ENCODE measurements at places on chromosomes 11 and 22.
A peak's percentile ranks its signal among the peaks of the same experiment; 100 is the strongest.

DNA sequence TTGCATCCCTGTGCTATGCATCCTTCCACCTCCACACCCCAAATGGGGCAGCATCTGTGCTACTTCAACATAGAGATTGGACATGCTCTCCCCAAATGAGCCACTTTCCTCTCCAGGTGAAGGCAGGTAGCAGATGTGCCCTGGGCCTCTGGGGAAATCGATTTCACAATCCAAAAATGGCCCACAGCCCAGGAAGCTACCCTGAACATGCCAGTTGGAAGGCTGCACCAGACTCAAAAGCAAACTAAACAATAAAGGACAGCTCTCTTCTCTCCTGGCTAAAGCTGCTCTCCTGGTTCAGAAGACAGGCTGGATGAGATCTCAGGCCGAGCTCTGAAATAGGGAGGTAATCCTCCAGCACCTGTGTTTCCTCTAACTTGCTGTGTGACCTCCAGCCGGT is 19.7 kb downstream of the ISX start:
- no peak for DNase-seq

DNA sequence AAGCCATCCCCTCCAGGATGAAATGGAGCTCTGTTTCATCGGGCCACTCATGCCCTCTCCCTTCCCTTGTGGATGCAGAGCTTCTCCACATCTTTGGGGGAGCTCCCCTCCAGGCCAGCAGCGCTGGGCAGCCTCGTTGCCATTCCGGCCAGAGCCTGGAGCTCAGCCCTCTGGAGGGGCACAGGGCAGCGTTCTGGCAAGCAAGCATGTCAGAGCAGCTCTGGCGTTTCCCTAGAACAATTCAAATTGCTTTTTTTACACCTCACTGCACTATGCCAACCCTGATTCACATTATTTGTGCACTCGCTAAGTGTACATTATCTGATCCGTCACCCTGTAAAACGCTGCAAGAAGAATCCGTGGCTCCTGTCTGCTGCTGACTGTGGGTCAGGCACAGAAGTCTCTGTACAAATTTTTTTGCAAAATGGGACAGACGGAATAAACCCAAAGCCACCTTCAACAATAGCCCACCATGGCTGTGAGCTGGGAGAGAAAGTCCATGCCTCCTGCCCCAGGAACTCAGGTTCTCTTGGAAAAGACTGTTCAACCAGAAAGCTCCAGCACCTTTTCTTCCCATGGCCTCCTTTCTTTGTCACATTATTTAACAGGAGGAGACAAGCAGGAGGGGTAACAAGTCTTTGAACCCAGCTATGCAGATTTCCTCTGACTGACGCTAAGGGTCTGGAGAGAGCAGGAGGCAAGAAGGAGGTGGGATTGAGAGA is 139.5 kb upstream of the CADM1 start:
- DNase-seq = no peak

- DNase-seq = peak; percentile 17
Observed at GRCh38 chr11:84522331-84522730, 1104.8 kb downstream of the DLG2 start.

DNA sequence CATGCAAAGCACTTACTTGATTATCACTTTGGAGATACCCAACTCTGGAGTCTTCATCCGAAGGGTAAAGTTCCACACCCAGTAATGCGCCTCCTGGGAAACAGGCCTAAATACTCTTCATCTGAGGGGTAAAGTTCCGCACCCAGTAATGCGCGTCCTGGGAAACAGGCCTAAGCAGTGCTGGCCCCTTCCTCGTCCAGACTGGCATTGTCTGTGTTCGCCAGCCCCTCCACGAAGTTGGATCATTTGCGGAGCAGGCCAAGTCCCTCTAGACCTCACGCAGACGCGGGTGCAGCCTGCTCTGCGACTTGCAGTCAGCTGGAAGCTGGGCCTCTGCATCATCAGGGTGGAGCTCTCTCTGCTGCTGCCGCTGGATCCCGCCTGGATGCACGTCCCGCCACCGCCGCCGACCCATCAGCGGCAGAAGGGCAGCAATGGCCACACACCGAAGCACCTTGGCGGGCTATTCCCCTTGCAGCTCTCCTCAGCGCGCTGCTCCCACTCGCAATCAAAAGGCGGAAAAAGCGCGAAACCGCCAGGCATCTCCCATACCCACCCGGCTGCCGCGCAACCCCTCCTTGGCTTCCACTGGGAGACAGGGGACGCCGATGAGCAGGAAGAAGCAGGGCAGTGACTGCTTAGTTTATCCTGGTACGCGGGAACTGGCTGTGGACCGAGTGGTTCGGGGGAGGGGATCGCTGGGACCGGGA is 34.1 kb upstream of the GLYATL1 start:
- peak; percentile 55 for DNase-seq

DNA sequence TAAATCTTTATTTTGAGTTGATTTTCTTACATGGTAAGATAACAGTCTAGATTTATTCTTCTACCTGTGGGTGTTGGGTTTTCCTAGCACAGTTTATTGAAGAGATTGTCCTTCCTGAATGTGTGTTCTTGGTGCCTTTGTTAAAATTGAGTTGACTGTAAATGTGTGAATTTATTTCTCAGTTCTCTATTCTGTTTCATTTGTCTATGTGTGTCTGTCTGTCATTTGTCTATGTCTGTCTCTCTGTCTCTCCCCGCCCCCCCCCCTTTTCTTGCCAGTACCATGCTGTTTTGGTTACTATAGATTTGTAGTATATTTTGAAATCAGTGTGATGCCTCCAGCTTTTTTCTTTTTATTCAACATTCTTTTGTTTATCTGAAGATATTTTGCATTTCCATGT is 114.7 kb upstream of the SERPIND1 start:
- DNase-seq = no peak

DNA sequence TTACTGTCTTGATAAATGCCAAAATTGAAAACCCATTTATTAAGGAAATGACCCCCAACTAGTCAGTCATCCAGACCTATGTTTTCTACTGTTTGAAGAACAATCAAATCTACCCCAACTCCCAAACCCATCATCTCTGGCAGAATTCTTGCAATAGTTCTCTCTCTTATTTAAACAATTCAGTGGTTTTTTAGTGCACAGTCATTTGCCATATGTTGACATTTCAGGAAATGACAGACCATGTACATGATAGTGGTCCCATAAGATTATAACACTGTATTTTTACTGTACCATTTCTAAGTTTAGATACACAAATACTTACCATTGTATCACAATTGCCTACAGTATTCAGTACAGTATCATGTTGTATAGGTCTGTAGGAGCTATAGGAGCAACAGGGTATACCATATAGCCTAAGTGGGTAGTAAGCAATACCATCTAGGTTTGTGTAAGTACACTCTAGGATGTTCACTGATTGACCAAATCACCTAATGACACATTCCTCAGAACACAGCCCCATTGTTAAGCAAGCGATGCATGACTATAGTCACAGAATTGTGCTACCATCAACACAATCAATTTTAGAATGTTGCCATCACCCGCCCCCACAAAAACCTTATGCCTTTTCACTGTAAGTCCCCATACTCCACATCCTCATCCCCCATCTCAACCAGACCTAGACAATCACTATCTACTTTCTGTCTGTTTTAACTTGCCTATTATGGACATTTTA is 41.8 kb downstream of the MMP20 start:
- DNase-seq = no peak

- no peak for DNase-seq
Observed at GRCh38 chr22:23222033-23222792, 41.9 kb downstream of the BCR start.

- DNase-seq = peak; percentile 16
Observed at GRCh38 chr11:81725701-81726100, 1008.0 kb downstream of the FAM181B start.

DNA sequence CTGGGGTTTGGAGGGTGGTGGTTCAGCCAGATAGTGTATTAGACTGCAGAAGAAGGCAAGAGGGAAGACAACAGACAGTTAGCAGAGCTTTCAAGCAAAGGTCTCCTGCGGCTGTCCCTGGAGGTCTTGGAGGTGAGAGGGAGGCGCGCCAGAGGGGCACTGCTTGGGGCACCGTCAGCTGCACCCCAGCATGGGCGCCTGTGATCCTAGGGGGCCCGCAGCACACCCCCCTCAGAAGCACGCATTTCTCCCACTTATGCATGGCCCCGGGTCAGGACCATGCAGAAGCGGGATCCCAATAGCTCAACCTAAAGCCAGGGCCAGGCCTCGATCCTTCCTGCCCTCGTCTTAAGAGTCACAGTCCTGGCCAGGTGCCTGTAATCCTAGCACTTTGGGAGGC is 26.5 kb downstream of the FGF4 start:
- no peak for DNase-seq

GRCh38 chr22:23856721-23857605 is 712 bp upstream of the SLC2A11 start:
- DNase-seq = peak; percentile 45

DNA sequence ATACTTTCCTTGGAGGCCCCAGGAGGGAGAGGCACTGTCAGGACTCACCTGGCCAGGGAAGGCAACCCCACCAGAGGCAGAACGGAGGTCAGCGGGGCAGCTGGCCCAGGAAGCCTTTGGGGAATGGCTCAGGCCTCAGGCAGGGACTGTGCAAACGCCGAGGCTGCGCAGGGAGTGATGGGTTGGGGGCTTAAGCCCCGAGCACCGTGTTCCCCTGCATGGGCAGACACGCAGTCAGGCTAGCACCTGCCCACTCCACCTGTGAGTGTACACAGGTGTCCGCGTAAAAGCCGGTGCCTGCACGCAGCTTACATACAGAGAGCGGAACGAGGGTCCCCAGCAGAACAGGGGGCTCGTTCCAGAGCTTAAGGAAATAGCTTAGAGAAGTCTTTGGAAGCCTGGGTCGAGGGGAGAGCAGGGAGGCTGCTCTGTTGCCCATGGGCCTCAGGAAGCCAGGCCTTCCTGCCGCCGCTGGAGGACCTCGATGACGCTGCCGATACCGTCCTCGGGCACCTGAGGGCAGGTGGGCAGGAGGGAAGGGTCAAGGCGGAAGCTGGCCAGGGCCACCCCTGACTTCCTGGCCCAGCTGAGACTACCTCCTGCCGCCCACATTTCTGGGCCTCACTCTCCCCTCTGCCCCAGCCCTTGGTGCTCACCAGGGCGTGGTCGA is 4.0 kb downstream of the CASTOR1 start:
- DNase-seq = no peak

GRCh38 chr11:120017582-120018150 is 120.2 kb downstream of the TRIM29 start:
- no peak for DNase-seq

- DNase-seq = peak; percentile 21
Observed at GRCh38 chr11:32005786-32006416, 85.0 kb upstream of the RCN1 start.

- no peak for DNase-seq
Observed at GRCh38 chr22:45291931-45292290, 7.2 kb downstream of the UPK3A start.

- no peak for DNase-seq
Observed at GRCh38 chr22:48578138-48579042, 1249.3 kb downstream of the BRD1 start.

DNA sequence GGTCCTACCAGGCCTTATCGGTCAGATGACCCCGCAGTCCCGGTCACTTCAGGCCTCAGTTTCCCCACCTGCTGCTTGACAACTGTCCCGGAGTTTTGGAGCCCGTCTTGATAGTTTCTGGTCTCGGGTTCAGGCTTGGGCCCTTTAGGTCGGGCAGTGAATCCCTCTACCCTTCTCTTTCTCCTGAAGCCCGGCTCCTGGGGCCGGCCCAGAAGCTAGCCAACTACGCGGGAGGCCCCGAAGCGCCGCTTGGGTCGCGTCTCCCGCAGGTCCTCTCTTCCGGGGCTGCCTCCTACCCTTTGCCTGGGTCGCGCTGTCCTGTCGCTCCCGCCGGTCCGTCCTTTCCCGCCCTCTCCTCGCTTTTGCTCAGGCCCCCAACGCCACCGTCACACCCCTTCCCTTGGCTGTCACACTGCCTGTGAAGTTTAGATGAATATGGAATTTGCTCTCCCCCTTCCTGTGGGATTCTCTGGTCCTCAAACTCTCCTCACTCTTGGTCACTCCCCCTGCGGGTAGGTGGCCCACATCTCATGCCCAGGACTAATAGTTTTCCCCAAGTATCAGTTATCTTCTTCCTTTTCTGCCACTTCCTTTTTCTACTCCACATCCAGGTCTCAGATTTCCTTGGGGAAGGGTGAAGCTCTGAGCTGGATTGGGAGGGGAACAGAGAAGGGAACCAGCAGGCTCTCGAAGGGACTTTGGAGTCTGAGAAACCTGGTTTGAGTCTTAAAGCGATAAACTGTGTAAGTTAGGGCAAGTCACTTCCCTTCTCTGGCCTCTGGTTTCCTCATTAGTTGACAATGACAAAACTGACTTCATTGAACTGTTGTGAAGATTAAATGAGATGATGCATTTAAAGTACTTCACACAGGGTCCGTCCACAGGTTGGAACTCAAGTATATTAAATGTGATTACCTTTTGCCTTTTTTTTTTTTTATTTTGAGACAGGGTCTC is 790 bp downstream of the RAB1B start:
- peak; percentile 37 for DNase-seq

DNA sequence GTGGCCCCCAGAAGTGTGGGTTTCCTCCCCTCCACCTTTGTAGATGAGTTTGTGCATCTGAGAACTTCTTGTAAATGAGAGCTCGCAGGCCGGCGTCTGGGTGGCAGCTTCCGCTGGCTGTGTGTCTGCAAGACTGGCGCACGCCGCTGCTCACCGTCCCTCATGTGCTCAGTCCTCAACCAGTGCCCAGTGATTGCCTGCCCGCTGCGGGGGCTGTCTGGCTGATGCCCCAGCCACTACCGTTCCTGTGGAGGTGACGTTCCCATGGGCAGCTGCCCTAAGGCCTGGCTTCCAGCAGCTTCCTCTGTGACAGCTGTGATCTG is 8.8 kb downstream of the TBX1 start:
- no peak for DNase-seq

DNA sequence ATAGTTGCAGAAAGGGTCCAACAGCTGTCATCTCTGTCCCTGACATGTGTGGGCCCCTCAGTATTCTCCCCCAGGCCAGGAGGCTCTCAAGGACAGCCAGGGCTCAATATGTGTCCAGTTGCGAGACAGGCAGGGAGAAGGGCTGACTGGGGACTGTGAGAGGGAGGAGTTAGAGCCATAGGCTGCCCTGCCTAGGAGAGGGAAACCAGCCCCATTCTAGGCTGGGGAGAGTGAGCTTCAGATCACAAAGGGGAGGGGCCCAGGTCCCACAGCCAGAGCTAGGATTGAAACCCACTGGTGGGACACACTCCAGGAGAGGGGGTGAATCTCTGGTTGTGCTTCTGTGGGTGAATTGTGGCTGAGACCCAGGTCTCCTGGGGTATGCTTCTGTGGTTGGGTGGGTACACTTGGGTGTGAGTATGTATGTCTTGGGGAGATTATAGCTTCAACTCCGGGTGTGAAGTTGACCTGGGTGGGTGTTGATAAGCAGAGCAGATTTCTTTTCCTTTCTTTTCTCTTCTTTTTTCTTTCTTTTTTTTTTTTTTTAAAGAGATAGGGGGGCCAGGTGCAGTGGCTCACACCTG is 2.1 kb upstream of the CARNS1 start:
- no peak for DNase-seq

All from iris pigment epithelial cell (primary cell).